ENCODE measurements at places on chromosomes 2 and 18.

- DNase-seq: no peak
Observed at GRCh38 chr2:120435671-120436459, 89.9 kb downstream of the INHBB start.

DNA sequence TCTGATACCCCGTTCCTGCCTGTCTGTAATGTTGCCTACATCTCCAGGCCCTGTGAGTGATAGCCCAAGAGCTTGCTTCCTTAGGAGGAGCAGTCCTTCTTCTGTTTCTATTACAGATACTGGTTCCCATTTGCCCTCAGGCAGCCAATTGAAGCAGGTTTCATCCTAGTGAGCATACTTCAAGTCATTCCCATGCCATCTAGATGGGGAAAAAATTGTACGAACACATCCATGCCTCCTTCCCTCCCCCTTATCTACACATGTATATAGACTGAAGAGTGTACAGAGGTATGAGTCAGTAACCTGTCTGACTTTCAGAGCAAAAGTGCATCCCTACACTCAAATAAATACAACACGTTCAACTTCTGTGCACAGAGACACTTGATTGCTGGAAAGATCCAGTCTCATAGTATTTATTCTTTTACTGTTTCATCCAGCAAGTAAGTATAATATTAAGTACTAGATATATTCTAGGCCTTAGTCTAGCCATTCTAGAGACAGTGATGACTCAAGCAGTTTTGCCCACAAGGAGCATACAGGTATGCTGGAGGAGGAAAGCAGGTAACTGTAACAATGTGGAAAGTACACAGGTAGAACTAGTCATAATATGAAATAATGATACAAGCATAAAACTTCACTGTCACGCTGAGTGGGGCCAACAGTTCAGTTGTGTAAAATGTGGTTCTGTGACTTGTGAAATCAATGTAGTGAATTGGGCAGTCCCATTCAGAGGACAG lies 153.4 kb downstream of the MGAT5 start:
- DNase-seq: no peak

DNA sequence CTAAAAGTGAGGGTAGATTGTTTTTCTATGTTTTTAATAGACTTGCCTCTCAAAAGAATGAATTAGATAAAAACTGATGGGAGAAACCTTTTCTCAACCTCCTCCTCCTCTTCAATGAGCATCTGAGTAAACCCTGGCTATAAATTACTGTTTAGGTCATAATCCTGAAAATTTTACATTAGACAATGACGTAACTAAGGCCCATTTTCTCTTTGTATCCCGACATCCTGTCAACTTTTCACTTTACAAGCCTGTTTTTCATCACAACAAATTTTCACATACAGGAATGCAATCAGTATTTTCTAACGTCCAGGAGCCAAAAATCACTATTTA lies 1.3 kb downstream of the SPIRE1 start:
- no peak for DNase-seq

GRCh38 chr2:103743195-103743594 lies 981.4 kb downstream of the TMEM182 start:
- DNase-seq: no peak

DNA sequence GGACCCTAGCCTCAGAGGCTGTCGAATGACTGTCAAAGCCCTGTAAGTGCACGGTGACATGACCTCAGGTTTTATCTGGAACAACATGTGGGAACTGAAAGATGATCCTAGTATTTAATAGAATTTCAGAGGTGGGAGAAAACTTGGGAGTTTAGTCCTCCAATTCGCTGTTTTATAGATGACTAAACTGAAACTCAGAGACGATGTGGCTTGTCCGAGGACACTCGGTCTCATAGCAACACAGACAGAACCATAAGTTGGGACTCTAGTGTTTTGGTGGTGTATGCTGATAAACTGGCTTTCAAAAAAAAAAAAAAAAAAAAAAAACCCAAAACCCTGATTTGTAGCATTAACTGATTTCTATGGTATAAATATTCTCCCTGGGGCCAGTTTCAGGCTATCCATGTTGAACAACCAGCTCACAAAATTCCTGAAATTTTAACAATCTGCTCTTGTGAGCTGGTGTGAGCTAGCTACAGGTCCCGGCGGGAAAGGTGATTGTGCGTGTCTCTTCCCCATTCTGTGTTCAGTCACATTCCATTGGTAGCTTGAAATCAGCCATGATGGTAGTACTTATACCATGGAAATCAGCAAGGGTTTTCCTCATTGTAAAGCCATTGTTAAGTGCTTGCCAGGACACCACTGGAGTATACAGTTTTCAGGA lies 195.5 kb upstream of the EPAS1 start:
- DNase-seq: no peak

GRCh38 chr2:142944264-142944663 lies 66.8 kb downstream of the KYNU start:
- DNase-seq: no peak

- no peak for DNase-seq
Observed at GRCh38 chr2:1497122-1497611, 83.9 kb downstream of the TPO start.

DNA sequence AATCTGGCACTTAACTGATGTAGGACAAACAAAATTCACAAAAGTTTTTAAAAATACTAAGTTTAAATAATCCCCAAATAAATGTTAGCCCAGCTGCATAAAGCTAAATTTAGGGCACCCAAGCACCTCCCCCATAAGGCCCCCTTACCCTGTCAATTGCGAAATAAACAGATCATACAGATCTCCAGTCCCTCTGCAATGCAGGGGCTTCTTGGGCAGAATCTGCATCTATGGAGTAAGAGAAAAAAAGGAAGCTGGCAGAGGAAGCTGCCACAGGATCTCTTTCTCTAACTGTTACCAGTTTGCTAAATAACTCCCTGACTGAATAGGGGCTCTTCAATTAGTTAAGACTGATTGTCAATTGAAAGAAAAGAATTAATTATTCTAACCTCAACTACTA lies 117.7 kb downstream of the MEMO1 start:
- no peak for DNase-seq

- no peak for DNase-seq
Observed at GRCh38 chr18:31643003-31643402, 41.4 kb downstream of the B4GALT6 start.

DNA sequence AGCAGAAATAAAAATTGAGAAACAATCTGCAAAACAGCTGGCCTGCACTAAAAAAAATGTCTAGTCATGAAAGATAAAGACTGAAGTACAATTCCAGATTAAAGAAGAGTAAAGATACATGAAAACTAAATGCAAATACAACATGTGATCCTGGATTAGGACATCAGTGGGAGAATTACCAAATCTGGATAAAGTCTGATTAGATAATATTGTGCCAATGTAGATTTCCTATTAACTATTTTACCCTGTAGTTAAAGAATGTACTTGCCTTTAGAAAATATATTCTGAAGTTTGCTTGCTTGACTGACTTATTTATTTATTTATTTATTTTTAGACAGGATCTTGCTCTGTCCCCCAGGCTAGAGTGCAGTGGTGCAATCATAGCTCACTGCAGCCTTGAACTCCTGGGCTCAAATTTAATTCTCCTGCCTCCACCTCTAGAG lies 58.7 kb downstream of the ASXL2 start:
- DNase-seq: no peak

DNA sequence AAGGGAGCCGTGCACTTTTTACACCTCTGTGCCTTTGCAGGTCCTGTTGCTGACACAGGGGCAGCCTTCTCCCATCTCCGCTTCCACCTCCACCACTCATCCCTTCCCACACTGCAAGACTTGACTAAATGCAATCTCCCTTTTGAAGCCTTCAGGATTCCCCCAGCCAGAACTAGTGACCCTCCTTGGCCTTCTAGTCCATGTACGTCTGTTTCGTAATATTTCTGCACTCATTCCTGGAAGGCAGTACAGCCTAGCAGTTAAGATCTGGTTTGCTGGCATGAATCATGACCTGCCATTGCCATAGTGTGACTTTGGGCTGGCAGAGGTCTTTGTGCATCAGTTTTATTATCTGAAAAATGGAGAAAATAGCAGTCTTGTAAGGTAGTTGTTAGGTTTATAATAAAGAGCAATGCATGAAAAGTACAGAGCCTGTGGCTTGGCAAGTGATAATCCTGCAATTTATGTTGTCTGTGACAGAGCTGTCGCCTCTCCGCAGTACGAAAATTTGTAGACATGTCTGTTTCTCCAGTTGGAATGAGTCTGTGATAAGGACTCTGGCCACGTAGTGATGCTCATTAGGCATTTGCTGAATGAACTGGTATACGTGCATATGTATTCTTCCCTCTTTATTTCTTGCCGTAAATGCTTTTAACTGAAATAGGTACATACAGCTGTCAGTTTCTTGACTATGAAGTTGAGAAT lies 36.7 kb downstream of the NCK2 start:
- DNase-seq: no peak

DNA sequence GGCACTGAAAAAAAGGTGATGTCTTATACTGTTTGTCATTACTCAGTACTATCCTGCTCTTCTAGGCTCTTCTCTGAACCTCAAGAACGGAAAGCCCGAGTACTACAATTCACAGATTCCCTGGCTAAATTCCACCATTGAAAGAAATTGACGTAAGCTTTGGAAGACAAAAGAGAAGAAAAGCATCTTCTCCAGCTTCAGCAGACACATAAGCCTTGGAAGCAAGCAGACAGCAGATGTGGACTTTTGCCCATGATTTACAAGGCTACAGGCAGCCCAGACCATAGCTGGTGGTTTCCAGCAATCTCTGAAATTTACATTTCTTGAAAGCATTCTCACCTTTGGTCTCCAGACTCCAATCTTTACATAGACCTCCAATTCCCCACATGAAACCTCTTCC lies 289.0 kb downstream of the C1D start:
- DNase-seq: no peak

DNA sequence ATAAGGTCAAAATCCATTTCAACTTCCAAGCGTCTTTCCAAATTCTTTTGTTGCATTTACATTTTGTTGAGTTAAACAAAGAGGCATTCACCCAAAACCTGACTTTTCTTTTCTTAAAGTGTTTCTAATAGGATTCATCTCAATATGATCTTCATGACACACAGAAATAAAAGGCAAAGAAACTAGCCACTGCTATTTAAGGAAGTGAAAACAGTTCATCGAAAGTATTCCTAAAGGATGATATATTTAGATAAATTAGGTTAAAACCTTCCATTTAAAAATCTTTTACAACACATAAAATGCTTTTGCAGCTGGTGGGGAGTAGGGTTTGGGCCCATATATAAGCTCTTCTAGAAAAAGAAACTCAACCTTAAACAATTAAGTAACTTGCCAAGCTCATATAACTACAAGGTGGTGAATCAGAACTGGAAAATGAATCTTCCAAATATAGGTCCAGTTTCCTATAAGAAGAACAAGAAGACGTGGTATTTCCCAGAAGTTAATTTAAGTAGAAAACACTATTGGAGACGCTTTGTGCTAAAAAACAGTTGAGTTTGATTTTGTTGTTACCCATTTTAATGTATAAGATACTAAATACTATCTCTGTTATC lies 336.0 kb upstream of the HNRNPA3 start:
- no peak for DNase-seq

DNA sequence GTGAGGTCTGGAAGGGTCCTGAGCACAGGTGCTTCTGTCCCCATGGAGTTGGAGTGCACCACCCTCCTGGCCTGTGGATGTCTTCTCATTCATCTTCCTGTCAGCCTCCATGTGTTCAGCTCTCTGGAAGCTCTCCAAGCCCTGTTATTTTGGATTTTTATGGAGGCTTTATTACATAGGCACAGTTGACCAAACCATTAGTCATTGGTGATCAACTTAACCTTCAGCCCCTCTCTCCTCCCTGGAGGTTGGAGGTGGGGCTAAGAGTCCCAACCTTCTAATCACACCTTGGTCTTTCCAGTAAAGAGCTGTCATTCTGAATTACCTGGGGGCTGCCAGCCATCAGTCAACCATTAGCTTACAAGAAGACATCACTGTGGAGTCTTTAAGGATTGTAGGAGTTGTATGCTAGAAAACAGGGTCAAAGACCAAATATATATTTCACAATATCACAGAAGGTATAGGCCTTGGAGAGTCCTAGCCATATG lies 7.5 kb upstream of the MCFD2 start:
- no peak for DNase-seq

DNA sequence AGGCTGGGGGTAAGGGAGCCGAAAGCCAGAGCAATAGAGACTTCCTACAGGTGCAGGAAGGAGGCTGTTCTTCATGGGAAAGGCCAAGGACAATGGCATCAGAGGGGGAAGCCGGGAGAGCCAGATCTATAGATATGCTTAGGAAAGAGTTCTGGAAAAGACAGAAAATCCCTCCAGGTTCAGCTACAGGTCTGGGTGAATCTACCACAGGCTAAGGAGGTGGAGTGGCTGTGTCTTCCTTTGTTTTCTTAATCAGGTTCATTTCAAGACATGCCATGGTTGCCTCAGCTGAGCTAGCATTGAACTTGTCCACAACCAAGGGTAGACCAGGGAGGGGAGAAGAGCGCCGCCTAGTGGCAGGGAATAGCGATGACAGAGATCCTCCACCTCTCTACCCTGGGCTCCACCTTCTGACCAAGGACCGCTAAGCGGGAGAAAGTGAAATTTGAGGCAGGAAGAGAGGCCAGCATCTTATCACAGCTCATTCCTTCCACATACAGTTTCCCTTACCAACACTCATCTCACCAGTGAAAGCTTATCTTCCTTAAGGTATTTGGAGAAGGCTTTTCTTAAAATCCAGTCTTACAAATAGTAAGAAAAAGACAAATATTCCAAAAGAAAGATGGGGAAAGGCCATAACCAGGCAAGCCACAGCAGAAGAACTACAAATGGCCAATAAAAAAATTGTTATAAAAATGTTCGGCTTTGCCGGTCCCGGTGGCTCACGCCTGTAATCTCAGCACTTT lies 74.2 kb downstream of the VIT start:
- no peak for DNase-seq

DNA sequence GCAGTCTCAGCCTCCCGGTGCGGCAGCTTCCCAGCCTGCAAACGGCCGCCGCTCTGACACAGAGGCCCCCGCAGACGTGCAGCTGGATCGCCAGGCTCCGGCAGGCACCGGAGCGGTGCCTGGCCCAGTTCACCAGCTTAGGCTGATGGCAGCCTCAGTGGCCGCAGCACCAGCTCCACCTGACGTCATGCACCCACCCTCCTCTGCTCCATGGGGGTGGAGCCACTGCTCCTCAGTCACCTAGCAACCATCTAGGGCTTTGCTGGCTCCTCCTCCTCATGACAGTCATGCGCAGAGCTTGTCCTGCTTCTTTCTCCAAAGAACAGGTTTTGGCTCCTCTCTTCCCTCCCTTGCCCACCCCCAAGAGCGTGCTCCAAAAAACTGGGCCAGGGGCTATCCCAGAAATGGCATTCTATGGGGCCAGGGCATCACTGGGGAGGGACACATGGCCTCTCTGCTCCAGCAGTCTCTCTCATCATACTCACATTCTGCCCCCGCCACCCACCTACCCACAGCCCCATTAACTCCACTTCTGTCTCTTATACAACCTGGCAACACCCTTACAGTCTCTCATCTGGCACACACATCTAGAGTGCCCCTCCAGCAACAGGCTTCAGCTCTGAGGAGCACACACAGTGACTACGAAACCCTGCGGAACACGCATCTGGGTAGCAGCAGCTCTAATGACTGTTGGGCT lies 5.5 kb downstream of the DCTN1 start:
- DNase-seq: no peak

DNA sequence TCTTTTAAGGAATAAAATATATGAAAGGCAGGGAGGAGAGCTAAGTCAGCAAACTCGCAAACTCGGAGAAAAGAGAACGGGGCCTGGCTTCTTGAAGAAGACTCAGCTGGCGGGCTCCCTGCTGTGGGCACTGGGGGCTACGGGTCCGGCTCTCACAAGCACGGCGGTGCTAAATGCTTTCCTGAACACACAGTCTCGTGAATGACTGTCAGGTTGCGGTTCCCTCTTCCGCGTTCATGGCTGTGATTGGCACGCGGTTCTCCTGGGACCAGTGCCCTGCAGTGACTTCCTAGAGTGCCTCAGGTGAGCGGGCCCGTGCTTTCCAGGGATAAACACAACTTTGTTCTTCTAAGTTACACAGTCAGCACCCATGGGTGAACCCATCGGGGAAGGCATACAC lies 208.4 kb downstream of the HDAC4 start:
- DNase-seq: no peak
